Renal pelvis (tissue), 12 donors: ENCODE measurements at places on chromosomes 7 and 10. TPM values are rescaled to one million over a fixed set of nuclear protein-coding genes. Genes with fewer than 3 reads are reported as not detected.

Gene NXPH1
- not detected for polyA plus RNA-seq

Gene TMEM196
- polyA plus RNA-seq, result not detected

Gene CALHM1
- polyA plus RNA-seq, result not detected

DNA sequence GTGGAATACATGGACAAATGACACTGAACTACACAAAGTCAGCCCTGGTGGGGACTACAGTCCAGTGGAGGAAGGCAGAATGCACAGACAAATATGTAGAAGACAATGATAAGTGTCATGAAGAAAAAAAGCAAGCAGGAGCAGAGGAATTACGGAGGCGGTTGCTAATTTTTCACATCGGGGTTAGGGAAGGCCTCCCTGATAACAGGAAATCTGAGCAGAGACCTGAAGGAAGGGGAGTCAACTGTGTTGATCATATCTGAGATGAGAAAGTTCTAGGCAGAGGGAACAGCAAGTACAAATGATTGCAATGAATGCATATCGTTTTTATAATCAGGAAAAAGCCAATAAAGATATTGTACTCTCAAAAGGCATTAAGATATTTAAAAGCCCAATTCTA is 14.0 kb downstream of the KIAA1549 start:
- DNase-seq, result no peak

DNA sequence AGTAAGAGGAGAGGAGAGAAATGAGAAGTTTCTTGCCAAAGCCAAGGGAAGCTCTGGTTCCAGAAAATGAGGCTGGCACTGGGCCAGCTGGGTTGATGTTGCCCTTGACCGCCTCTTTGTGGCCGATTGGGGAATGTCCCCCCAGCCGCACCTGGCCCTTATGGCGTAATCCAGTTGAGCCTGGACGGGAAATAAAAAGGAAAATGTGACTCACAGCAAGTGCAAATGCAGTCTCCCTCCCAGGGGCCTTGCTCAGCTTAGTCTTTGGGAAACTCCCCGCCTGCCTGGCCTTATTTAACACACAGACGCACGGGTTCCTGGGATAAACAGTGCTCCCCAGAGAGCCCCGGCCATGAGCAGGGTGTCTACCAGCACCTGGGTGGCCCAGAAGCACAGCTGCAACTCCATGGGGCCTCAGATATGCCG is 174.8 kb downstream of the KIAA1217 start:
- peak; percentile 75 for DNase-seq

DNA sequence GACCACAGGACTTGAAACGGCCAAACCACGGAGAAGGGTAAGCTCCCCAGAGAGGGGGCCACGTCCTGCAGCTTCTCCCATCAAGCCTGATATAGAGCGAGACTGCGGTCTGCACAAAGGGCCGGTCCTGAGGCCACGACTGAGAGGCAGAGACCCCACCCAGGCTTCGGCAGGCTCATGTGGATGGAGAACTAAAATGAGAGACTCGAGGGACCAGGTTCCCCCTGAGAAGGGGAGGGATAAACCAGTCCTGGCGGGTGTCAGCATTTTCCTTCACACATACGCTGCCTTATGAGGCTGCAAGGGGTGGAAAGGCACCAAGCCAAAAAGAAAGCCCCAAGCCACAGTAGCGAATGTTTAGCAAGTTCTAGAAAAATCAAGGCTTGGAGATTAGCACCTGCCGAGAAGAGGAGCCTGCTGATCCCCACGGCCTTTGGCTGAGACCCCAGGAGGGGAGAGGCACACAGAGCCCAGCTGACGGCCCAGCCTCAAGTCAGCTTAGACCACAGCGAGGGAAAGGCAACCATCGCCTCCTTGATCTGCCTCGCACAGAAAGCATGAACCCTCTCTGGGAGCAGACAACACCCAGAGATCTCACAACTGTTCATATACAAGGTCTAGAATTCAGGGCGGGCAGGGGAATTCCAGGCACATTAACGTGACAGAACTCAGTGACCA is 92.6 kb upstream of the RNF32 start:
- DNase-seq, result no peak
